ENCODE measurements at places on chromosomes 11 and 22.

- DNase-seq, result peak; percentile 48
These were observed 6.8 kb upstream of the CTR9 start for GRCh38 chr11:10744206-10744605.

- DNase-seq, result peak; percentile 84
These were observed 96.7 kb downstream of the SYN3 start for GRCh38 chr22:32961497-32961896.

DNA sequence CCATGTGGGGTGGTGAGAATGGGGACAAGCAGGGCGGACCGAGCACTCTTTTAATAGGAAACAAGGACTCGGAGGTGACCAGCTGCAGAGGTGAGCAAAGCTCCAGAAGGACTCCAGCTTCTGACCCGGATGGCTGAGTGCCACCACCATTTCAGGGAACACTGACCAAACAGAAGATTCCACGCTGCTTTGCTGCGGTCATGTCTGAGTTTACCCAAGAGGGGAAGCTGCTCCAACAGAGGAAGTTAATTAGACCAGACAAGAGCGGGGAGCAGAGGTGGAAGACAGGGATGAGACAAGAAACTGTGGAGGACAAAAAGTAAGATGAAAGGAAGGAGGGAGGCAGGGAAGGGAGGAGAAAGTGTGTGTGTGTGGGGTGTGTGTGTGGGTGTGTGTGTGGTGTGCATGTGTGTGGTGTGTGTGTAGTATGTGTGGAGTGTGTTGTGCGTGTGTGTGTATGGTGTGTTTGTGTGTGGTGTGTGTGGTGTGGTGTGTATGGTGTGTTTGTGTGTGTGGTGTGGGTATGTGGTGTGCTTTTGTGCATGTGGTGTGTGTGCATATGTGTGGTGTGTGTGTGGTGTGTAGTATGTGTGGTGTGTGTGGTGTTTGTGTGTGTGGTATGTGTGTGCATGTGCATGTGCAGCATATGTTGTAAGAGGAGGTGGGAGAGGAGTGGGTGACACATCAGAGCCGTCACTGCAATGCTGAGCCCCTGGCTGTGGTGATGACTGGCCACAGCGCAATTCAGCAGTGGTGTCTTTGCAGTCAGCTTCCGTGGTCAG lies 82.2 kb upstream of the AKIP1 start:
- DNase-seq, result no peak

DNA sequence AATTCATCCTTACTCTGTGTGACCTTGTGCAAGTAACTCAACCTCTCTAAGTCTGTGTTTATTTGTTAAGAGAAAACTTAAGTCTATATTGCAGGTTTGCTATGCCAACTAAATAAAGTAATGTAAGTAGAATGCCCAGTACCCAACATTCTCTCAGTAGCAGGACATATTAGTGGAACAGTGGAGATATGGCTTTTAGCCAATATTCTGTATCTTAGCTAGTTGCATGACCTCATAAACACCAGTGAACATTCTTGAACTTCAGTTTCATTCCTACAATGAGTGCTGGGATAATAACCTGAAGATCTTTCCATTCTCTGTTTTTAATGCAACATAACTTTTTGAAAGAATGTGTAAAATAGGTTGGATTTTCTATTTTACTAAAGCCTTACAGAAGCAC lies 77.0 kb downstream of the RAB38 start:
- DNase-seq, result no peak

GRCh38 chr11:123034597-123034996 lies 27.3 kb downstream of the HSPA8 start:
- peak; percentile 28 for DNase-seq

- no peak for DNase-seq
These were observed 22.2 kb downstream of the P2RY2 start for GRCh38 chr11:73240190-73240781.

- DNase-seq, result no peak
These were observed 10.5 kb upstream of the MUC2 start for GRCh38 chr11:1064167-1064566.

DNA sequence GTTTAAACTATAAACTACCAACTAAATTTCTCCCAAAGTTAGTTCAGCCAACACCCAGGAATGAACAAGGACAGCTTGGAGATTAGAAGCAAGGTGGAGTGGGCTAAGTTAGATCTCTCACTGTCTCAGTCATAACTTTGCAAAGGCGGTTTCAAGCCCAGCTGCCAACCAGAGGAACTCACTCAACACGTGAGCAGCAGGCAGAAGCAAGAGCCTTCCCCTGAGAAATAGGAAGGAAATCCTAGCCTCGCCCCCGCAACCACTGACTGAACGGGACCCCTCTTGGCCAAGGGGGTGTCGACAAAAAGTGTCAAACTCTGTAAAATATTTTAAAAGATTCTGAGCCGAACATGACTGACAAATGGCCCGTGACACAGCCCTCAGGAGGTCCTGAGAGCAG lies 4.4 kb upstream of the KRTAP5-9 start:
- DNase-seq, result no peak

DNA sequence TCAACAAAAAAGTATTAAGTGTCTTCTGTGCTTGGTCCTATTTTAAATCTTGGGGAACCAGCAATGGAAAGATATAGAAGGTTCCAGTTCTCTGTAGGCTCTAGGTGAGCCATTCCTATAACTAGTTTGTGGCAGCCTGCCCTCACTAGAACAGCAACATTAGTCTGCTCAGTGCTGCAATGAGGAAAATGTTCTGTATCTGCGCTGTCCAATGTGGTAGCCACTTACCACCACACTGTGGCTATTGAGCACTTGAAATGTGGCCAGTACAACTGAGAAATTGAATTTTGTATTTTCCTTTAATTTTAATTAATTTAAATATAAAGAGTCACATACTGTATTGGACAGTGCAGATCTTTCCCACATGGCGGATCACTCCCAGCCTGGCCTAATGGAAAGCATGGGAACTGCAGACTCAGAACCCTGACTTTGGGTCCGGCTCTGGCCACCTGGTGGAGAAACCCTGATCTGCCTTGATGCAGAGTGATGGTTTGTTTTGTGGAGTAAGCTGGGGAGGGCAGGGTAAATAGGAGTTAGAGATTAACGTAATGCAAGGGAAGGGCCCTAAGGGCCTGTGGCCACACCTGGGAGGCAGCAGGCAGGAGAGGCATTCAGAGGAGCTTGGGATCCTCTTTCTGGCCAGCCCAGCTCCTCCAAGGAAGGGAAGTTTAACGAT lies 101.0 kb downstream of the ME3 start:
- DNase-seq, result peak; percentile 27

GRCh38 chr11:71103266-71103665 lies 149.1 kb downstream of the SHANK2 start:
- DNase-seq, result no peak

- peak; percentile 20 for DNase-seq
These were observed 45.6 kb downstream of the BCR start for GRCh38 chr22:23225724-23226496.

DNA sequence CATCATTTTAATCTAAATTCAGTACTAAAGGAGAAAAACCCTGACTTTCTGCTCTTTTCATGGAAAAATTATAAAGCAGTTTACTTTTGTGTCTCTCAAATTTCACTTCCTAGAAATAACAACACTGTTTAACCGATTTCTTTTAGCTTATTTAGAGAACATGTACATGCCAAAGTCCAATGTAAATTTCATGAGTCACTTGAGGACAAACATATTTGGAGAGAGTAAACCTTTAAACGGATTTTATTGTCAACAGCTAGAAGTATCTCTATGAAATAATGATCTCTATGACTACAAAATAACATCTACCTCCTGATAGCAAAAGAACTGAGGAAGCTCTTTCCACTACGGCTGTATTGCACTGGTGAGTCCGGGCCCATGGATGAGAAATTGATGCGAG lies 46.3 kb upstream of the SLC22A25 start:
- no peak for DNase-seq

DNA sequence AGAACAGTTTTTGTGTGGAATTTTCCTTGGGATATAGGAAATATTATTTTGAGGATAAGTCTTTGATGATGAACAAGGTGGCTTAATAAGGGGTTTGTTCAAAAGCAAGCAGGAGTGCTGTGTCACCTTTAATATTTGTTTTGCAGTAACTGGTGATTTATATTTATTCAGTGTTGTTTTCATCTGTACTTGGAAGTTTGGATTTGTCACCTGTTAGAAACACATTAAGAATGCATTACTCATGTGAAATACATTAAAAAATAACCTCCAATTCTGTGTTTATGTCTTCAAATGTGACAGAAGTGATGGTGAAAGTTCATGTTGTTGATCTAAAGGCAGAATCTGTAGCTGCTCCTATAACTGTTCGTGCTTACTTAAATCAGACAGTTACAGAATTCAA lies 70.5 kb downstream of the DKK3 start:
- DNase-seq, result no peak

DNA sequence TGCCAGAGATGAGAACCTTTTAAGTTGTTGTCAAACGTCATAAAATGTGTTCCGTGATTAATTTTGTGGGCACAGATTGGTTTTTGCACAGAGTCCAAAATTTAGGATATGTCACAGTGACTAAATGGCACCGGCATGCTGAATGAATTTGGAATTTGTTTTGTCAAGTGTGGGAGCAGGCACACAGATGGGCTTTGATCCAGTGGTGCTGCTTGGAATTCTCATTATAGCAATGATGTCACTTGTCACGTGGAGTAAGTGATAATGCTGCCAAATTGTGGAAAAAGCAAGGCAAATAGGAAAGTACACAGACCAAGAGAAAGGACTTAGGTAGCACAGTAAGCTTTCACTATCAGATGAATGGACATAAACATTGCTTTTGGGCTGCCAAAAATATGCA lies 8.0 kb upstream of the LIN7C start:
- no peak for DNase-seq

DNA sequence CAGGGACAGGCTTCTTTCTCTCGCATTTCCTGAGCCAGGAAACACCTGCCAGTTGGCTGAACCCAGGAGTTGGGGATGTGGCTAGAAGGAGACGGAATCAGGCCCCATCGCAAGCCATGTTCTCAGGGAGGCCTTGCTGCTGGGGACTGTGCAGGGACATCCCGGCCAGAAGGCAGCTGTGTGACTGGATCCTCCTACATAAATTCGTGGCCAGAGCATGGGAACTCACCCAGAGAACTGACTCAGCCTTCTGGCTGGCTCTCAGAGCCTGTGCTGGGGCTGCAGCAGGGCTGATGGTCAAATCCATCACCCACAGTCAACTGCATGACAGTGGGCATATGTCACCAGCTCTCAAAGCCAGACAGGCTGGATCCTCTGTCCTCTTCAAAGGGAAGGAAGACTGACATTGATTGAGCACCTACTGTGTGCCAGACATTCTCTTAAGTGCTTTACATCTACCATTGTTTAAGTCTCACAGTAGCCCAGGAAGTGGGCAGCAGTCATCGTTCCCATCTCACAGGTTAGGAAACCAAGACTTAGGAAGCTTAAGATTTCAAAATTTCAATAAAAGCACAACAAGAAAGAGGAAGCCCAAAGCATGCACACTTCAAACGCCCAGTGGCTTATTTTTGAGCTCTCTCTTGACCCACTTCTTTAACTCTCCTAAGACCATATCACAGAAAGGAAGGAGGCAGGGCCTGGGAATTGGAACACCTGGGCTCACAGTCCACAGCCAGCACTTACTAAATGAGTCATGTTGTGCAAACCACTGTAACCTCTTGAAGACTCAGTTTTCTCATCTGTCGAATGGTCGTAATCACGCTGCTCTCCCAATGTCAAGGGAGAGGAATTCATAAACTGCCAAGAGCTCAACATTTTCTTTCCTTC lies 30.9 kb upstream of the CACNG2 start:
- DNase-seq, result no peak

GRCh38 chr11:11035331-11035730 lies 177.5 kb upstream of the ZBED5 start:
- DNase-seq, result no peak

DNA sequence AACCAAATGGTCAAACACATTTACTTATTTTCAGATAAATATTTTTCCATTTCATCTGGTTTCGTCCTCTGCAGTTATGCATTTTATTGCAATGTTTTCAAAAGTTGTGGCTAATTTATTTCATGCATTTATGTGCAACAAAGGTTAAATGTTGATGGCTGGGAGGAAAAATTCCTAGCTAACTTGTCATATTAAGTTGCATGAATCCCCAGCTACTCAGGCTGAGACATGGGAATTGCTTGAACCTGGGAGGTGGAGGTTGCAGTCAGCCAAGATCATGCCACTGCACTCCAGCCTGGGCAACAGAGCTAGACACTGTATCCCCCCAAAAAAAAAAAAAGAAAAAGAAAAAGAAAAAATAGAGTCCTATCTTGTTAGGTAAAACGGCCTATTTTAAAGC lies 1862.4 kb upstream of the RAG2 start:
- no peak for DNase-seq

DNA sequence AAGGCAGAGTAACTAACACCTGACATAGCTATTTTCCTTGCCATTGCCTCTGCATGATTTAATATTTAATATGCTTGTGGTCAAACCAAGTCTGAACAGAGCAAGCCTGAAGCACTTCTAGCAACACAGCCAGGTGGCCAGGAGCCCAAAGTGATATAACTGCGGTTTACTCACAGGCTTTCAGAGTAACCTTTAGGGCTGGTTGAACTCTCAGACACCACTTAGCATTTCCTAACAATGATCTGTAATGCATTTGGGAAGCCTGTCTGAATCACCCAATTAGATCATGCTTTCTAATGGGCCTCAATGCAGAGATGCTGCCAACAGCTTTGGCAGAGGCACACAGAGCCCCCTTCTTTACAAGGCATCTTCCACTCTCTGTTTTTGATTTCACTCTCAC lies 96.1 kb downstream of the FDX1 start:
- DNase-seq, result no peak

DNA sequence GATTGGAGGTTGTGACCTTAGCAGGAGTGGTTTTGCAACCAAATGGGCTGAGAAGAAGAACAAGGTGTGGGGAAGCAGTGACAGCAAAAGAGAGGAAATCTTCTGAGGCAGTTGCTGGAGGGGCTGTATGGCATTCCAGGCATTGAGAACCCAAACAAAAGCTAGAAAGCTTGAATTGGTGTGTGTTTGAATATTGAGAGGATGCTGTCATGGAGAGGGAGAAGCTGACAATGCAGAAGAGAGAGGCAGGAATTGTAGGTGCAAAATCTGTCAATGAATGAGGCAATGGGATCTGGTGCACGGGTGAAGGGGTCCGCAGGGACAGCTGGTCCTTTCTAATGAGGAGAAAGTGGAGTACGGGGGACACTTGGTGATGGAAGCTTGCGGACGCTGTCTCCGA lies 123.4 kb downstream of the C11orf91 start:
- no peak for DNase-seq

DNA sequence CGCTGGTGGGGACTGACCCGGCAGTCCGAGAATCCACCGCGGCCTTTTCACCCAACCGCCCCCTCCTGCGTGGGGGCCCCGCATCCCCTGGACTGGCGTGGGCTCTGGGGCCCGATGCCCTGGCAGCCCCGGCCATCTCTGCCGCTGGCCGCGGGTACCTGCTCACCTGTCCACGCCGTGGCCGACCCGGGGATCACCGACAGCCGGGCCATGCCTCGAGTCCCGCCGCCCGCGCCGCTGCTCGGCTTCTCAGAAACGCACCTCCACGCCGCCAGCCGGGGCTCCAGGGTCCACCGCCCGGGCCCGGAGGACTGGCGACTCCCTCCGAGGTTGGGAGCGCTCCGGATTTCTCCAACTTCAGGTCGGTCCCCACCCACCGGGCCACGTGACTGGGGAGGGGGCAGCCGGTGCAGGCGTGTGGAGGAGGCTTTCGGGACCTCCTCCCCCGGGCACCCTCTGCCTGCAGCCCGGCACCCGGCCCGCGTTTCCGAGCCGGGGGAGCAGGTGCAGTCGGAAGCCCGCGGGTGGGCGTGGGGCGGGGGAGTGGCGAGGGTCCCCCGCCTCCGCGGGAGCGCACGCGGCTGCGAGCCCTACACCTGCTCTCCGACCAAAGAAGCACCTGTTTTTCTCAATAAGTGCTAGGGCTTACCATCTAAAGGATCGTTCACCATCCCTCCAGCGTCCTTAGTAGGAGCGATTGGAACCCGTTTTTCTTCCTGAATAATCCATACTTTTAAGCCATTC lies 554 bp upstream of the NRIP3 start:
- DNase-seq, result no peak
